NCI-H187 treated with DMSO at 0.1 percent for 48 hours (cell line): ENCODE measurements at places on chromosomes 7 and 10.

DNA sequence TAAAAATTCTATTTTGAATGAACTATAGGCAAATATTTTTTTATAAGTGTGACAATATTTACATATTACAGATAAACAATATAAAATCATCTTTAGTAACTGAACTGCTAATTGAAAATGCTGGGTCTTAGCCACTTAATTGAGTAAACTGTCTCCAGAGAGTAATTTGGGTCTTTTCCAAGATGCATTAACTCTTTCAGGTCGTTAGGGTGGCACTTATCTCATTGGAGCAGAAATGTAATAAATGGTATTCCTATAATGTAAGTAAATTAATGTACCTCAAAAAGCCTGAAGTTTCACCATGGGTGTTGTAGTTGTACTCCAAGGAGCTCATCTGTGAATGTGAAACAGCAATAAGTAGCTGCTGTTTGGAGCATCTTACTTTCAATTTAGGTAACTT is 208.5 kb downstream of the EXOC4 start:
- no peak for DNase-seq

DNA sequence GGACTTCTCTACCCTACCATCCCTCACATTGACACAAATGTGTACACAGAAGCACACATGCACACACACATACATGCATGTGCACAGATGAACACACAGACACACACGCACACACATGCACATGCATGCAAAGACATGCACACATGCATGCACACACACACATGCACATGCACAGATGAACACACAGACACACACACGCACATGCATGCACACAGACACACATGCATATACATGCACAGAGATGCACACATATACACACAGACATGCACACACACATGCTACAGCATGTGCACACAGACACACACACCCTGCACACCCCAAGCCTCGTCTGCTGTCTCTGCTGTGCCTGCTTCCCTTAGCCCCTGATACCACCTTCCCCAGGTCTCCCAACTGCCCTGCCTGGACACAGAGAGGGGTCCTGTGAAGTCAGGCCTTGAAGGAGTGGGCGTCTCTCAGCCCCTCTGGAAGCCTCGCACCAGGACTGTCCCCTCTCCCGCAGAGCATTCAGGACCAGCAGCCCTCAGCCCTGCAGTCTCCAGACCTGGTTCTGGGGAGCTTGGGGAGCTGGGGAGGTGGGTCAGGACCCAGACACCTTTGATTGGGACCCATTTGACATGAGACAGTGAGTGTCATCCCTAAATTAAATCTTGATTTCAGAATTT is 181.8 kb downstream of the DNAJB6 start:
- no peak for DNase-seq

DNA sequence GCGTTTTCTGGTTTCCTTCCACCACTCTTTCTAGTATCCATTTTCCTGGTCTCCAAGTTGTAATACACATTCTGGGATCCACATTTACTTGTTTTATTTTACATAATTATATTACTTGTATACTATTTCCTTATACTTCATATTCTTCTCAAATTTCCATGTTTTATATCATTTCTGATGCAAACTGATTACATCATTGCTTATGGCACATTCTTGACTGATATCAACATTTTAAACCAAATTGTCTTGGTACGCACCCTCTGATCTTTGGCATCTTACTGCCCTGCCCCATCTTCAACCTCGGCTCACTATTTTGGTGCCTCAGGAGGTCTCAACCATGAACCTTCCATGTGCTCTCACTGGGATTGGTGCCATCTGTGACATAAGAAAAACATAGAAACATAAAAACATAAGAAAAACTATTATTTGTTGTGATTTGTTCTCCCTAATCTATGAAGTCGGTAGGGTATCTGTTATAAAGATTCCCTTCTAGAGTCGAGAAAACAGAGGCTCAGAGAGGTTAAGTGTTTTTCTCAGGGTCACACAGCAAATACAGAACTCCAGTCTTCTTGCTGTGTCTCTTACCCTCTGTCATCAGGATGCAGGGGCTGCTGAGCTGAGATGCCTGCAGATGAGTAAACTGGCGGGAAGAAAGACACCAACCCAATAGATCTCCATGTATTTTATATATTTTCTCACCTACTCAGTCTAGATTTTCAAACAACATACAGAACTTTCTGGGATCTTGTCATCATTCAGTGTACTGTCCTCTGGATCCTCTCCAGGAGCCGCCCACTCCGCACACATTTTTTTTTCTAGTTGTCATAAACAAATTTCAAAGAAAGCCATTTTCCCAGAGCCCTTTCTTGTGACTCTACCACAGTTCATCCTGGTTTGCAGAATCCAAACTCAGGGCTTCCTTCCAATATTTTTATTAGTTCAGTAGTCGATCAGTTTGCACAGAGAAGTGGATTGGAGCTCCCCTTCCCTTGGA is 79.5 kb downstream of the PARP12 start:
- DNase-seq = no peak

- DNase-seq = no peak
Observed at GRCh38 chr10:11473128-11473760, 138.2 kb downstream of the USP6NL start.

- no peak for DNase-seq
Observed at GRCh38 chr10:42975558-42976340, 101.1 kb upstream of the RET start.
